ENCODE measurements at places on chromosomes 7 and 10.

DNA sequence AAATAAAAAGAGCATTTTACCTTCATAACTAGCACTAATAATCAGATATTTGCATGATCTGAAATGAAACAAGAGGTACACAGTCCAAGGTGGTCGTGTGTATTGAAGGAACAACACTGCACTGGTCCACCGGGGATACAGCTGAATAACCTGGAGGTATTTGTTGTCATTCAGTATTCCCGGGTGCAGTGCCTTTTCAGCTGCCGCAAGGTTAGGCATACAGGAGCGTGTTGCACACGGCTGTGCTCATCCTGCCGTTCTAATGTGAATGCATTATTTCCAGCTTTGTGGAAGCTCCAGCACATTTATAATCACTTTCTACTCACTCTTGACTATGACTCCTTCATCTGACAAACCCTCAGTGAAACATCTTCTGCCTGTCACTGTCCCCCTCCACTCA is 377.8 kb downstream of the GFRA1 start:
- no peak for DNase-seq

GRCh38 chr7:100152937-100153666 is 4.4 kb downstream of the LAMTOR4 start:
- DNase-seq: no peak

- no peak for DNase-seq
These were observed 24.4 kb upstream of the VSIR start for GRCh38 chr10:71797533-71798307.

DNA sequence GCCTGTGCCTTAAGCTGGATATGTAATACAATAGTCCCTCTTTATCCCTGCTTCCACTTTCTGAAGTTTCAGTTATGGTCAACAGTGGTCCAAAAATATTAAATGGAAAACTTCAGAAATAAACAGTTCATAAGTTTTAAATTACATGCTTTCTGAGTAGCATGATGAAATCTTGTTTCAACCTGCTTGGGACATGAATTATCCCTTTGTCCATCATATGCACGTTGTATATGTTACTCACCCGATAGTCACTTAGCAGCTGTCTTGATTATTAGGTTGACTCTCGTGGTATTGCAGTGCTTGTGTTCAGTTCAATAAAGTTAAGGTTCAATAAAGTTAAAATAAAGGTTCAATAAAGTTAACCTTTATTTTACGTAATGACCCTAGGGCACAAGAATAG is 25.5 kb downstream of the C1GALT1 start:
- no peak for DNase-seq

DNA sequence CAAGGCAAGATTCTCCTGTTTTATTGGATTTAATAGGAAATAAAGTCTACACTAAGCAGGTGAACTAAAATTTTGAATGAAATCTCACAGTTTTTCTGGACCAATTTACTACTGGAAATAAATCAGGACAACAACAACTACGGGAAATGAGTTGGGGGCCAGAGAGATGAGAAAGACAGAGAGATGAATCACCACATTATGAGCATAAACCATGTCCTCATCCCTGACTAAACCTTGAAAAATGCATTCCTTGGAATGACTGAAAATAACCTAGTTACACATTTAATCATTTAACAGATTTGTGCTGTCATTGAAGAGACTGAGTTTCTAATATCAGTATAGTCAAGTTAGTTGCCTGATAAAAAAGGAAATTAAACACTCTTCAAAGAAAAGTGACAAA is 608.4 kb upstream of the KCND2 start:
- DNase-seq: no peak

DNA sequence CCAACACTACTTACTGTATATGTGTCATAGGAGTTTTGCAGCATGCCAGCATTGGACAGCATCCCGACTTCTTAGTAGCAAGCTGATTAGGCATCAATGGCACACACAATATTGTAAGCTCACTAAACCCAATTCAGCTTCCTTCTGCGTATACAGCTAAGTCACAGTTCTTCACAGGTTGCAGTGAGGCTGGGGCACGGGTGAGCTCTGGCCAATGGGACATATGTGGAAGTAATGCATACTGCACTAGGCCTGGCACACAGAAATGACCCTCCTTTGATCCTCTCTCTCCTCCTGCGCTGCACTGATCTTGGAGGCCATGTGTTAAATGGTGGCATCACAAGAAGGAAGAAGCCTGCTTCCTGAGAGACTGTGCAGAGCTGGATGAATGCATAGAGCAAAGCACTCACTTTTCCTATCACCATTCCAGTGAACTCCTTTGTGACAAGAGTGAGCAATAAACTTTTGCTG is 11.9 kb downstream of the RAB11FIP2 start:
- DNase-seq: no peak

DNA sequence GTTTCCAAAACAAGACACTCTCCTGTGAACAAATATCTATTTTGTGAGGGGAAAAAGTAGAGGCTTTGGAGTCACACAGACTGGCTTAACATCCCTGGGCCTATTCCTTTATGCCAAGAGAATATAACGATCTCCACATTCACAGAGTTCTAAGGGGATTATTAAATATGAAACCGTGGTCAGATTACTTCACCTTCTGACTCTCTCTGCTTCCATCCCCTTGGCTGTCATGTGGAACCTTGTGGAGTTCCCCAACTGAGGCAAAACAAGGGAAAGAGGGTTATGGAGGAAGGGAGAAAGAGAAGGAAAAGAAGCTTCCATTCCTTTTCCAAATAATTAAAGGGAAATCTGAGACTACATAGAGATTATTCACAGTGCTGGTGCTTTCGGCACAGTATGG is 55.5 kb upstream of the ATP6V0A4 start:
- DNase-seq: no peak

- DNase-seq: peak; percentile 68
These were observed 3.2 kb downstream of the MMS19 start for GRCh38 chr10:97494863-97495506.

DNA sequence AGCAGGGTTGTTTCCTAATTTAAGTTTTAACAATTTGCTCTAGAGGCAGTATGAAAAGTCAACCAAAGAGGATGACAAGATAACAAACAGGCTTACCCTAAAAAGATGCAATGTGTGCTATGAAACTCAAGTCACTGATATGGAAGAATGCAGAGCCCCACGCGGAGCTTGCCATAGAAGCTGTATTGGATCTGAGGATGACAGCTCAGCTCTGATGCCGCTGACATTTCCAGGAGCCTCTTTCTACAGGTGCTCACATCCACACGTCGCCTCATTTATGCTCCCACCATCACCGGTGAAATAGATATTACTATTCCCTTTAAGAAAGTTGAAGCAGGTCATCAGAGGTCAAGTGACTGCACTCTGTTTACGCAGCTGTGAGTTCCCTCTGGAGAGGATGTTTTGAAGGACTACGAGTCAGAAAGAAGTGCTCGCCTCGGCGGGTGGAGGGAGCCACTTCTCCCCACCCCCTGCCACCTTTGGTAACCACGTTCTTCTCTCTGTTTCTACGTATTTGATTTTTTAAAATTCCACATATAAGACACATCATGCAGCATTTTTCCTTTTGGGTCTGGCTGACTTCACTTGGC is 275.4 kb downstream of the GLRX3 start:
- DNase-seq: no peak

DNA sequence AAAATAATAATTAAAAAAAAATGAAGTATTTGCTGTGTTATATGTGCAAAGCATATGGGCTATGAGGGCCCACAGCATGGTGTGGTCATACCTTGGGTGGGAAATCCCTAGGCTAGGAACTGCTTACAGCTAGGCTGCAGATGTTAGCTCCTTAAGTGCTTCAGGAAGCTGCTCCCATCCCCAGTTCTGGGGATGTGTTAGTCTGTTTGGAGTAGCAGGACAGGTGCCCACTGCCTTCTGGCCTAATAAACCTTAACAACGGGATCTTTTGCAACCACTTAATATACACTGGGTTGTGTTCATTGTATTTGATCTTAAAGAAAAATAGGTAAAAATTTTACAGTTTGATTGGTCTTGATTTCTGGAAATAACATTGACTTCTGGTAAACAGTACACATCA is 46.3 kb downstream of the HK1 start:
- DNase-seq: peak; percentile 27

DNA sequence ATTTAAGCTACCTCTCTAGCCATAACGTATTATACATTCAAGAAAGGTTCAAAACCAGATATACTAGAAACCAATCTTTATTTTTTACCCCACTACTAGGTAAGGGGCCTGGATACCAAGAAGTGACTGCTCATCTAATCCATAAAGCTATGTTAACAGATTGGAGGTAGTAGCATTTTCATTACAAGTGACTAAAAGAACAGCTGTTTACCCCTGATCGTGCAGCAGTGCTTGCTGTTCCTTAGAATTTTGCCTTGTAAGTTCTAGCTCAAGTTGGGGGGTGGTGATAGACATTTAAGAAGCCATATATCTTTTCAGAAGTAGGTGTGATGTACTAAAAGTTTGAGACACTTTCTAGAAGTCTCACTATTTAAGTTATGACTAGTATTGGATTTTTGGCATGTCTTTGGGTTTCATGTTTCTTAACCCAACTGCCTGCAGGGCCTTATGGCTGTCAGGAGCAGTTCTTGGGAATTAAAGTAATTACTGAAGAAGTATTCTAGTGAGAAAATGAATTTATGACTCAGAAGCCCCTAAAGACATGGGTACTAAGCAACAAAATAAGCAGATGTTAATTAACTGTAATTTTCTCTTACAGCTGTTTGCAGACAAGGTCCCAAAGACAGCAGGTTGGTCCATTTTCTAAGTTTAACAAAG is 2.3 kb downstream of the PPIA start:
- no peak for DNase-seq

DNA sequence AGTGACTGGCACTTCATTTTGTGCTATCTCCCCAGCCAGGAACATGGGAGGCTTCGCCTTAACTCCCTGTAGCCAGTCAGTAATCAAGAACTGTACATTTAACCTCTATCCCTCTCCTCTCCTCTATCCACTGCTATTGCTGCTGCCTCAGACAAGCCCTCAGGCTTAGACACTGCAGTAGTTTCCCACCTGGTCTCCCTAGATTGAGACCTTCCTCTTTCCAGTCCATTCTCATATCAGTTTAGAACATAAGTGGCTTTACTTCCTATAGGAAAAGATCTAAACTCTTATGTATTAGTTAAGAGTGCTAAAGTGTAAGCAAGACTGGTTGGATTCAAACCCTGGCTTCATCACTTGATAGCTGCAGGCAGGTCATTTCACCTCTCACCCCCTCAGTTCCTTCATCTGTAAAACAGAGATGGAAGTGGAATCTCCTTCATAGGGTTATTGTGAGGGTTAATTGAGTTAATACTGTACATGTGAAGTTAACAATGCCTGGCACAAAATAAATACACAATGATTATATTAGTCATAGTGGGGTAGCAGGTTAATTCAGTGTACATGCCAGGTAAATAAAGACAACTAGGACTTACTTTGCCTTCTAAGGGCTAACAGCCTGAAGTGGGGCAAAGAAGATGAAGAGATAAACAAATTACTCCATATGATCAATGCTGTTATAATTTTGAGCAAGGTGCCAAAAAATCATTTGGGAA is 76.1 kb downstream of the ZNF277 start:
- DNase-seq: no peak

DNA sequence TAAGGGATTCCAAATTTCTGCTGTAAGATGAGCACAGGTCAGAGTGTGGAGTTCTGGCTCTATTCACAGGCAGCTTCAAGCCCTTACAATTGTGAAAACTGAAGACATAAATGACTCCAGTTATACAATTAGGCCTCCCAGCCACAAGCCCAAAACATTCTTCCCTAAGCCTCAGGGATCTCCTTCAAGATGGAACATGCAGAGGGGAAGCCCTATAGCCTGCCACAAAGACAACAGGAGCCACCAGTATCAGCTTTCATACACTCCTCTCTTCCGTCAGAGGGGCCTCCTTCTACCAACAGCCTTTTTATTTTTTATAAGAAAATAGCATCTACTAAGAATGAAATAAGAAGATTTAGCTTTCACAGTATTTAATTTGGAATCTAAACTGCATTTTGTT is 46.5 kb downstream of the DLD start:
- no peak for DNase-seq

GRCh38 chr7:18803923-18804322 is 308.4 kb downstream of the HDAC9 start:
- no peak for DNase-seq

DNA sequence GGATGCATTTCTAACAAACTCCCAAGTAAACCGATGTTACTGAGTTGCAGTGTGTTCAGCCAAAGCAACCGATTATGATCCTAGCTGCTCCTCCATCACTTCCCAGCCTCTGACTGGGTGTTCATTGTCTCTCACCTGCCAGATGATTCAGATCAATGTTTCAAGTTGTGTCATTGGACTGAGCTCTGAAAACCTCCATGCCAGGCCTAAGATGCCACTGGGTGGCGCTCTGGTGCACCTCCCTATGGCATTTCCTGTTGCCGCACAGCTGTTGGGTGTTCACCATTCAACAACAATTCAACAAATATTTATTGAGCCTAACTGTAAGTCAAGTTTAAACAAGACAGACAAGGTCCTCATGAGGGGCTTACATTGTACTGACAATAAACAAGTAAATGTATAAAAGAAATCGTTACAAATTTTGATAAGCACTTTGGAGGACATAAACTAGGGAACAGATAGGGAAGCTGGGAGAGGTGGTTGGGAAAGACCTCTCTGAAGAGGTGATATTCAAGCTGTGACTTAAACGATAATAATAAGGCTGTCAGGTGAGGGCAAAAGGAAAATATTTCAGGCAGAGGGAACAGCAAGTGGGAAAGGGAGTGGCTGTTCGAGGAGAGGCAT is 22.8 kb downstream of the RGR start:
- peak; percentile 79 for DNase-seq

DNA sequence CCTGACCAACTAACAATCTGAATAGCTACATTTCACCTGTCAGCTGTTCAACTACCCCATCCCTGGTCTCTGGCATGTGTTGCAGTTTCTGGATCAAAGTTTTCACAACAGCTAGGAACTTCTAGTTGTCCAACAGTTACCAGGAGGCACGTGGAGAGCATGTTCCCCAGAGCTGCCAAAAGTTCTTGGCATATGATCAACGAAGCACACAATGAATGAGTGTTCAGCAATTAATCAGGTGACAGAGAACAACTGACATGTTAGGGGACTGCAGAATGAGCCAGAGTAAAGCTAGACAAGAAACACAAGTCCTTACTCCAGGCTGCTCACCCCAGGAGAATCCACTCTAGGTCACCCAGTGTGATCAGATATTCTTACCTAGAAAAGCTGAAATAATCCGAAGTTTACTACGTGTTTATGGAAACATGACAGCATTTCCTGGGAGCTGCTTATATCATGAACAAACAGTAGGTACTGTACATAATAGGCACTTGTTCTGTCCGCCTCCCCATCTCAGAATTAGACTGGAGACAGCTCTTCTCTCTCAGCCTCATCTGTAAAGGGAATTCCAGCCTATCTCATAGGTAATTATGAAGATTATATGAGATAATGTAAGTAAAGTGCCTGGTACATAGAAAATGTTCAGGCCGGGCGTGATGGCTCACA is 50.6 kb downstream of the ZNF438 start:
- no peak for DNase-seq

DNA sequence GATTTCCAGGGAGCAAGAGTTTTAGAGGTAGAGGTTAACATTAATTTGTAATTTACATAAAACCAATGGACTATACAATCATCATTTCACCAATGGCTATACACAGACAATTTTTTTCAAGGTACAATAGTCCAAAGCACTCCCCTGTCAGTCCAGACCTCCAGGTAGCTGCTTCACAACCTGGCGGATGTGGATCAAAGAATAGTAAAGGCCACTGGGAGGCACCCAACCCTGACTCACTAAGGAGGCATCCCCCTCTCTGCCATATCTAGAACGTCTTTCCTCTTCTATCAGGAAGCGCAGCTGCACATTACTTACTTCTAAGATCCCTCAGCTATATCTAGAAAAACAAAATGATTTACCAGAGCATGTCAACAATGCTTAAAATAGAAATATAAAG is 217.7 kb upstream of the AOAH start:
- DNase-seq: no peak

- no peak for DNase-seq
These were observed 13.0 kb downstream of the ZNF316 start for GRCh38 chr7:6650086-6650485.

All from natural killer cell (primary cell).